NCI-H1417 (cell line): ENCODE measurements at places on chromosomes 2 and 18.

- DNase-seq: no peak
Measured at GRCh38 chr18:35753306-35753910, 171.9 kb downstream of the GALNT1 start.

DNA sequence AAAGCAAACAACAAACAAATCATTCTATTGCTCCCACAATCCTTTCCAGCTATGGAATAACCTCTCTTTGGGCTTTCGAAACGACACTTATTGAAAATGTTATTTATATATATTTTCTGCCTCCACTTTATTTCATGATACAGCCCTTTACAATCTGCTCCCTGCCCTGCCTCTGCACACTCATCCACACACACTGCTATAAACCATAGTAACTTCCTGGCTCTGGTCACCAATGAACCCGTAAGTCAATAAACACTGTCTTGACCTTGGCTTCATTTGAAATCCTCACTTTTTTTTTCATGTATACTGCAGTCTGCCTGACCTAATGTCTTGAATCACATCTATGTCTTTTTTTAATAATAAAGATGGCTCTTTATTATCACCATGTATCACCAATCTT is 161.5 kb downstream of the SLC39A10 start:
- no peak for DNase-seq

DNA sequence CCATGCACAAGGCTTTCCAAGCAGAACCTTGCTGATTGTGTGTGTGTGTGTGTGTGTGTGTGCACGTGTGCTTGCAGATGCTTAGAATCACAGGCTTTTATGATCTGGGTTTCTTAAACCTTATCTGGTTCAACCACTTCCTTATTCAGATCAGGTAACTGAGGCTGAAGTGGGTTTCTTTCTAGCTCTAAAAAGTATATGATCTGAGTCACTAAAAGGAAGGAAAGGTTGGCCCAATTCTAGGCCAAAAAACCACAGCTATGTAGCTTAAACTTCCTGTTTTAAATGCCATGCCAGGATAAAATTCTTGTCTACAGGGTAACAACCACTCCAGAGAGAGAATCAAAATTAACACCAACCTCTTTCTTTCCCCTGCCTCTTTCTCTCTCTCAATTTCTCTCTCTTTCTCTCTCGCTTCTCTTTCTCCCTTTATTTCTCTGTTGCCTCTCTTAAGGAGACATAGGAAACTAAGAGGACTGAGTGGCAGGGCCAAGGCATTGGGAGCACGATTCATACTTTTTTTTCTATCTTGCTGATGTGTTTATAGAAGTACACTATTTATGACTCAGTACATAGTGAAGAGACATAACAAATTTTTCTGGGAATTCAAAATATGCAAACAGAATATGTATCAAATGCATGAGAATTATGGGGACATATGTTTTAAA is 140.3 kb downstream of the TRIB2 start:
- DNase-seq: no peak

DNA sequence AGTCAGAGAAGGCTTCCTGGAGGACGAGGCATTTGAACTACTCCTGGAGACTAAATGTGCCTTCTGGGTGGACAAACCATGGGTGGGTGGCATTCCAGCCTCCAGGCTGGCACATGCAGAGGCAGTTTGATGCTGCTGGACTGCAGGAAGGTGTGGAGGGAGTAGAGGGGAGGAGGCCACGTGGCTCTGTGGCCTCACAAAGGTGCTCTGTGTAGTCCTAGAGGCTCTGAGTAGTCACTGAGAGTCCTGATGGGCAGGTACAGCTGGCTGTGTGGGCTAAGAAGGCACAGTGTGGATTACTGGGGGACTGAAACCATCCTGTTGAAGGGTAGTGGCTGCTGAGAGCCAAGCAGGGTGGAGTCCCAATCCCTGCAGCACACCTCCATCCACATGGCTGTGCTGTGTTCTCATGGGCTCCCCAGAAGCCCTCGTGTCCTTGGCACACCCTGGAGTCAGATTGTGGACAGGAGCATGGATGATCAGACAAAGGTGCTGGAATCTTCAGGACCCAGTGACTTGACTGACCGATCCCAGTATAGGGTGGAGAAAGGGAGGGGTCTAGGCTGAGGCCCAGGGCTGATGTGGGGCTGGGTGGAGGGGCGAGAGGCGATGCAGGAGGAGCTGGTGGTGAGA is 87.4 kb upstream of the HS6ST1 start:
- DNase-seq: no peak

DNA sequence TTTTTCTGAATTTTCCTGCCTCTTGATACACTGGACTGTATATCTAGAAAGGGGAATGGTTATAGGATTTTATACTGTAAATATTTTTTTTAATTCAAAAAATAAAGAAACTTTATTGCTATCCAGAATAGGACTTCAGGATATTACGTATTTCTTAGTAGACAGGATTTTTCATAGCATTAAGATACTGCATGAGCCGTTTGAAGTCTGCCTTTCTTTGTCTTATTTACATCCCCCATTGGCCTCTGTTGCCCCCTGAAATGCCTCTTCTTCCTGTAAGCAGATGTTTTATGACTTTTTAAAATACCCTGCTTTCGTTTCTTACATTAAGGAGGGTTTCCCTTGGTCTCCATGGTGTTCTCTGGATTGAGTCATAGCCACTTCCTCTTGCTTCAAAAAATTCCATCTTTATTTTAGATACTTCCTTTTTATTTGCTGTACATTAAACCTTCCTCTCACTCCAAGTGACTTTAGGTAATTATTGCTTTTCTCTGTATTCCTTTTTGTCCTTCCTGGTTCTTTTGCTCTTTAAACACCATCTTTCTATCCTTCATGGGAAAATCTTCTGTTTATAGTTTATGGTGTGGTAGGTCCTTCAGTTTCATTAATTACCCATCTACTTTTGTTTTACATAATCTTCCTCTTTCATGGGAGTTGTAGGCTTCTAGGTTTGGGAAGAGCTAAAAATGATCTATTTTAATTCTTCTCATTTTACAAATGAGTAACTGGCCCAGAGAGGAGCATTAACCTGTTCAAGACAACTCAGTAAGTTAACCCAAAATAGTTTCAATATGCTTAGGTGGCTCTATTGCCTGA is 72.6 kb downstream of the ZNF532 start:
- DNase-seq: no peak

GRCh38 chr2:232980683-232981082 is 32.4 kb downstream of the NGEF start:
- no peak for DNase-seq

GRCh38 chr2:19099181-19099580 is 259.2 kb downstream of the OSR1 start:
- no peak for DNase-seq

GRCh38 chr2:187988348-187988747 is 303.3 kb upstream of the GULP1 start:
- no peak for DNase-seq

- DNase-seq: no peak
Measured at GRCh38 chr18:63559567-63560491, 17.7 kb downstream of the SERPINB12 start.

DNA sequence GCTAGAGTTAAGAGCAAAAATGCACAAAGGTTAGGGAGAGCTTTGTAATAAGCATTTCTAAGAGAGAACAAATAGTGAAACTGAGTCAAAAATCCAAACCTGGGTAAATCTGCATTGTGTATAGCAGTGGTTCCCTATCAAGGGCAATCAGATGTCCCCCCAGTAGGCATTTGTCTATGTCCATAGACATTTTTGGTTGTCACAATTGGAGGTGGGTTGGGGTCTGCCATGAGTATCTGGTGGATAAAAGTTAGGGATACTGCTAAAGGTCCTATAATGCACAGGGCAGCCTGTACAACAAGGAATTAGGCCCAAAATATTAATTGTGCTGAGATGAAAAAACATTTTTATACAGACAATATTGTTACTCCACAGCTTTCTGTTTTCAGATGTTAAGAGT is 21.0 kb downstream of the NOP58 start:
- DNase-seq: no peak

GRCh38 chr2:207215308-207215707 is 49.6 kb upstream of the KLF7 start:
- no peak for DNase-seq

- DNase-seq: no peak
Measured at GRCh38 chr2:130261970-130262760, 63.9 kb upstream of the TUBA3E start.
